Stimulated activated CD8-positive, alpha-beta memory T cell treated with anti-CD3 and anti-CD28 coated beads, Interleukin-7, amount 100 ng/mL, for 1 hour (primary cell): ENCODE measurements at places on chromosomes 4 and X.

GRCh38 chrX:2642146-2642545 lies 48.9 kb upstream of the CD99 start:
- no peak for DNase-seq

DNA sequence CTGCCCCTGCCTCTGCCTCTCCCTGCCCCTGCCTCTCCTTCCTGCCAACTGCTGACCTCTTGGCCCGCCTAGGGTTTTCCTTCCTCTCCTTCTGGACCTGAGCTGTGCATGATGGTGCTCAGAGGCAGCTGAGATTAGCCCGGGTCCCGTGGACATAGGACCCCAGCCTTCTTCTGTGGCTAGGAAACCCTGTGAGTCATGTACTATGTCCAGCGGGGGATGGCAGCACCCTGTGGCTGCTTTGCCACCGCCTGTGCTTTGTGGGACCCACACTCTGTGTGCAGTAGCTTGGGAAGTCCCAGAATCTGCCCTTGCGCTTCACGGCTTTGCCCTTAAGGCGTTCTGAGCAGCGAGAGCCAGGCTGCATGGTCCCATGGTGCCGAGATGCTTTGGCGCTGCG lies 105.5 kb upstream of the PSAPL1 start:
- no peak for DNase-seq

DNA sequence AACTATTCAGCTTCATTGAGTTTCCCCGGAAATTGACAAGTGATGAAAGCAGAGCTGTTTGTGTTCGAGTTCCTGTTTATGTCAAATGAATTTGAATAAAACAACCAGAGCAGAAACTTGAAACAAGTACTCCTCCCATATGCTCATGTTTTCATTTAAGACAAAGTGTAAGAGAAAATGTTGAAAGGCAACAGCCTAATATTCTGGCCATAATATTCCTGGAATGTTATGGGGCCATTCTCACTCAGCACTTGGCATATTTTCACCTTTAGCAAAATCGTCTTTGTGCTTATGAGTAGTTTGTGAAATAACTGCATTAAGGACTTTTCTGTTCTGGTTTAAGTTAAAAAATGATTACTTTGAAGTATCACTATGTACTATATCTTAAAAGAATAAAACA lies 276.0 kb upstream of the FAT1 start:
- no peak for DNase-seq

- no peak for DNase-seq
Measured at GRCh38 chr4:18749391-18749790, 727.8 kb upstream of the LCORL start.

- DNase-seq: no peak
Measured at GRCh38 chrX:13463608-13464007, 105.8 kb upstream of the EGFL6 start.

- DNase-seq: no peak
Measured at GRCh38 chrX:38824176-38824575, 22.9 kb downstream of the MID1IP1 start.

- DNase-seq: no peak
Measured at GRCh38 chrX:41655631-41656030, 33.1 kb upstream of the GPR34 start.

GRCh38 chr4:16757080-16757521 lies 141.3 kb downstream of the LDB2 start:
- no peak for DNase-seq

GRCh38 chr4:121485190-121485804 lies 104.5 kb upstream of the QRFPR start:
- DNase-seq: no peak

GRCh38 chrX:33324099-33324498 lies 112.8 kb upstream of the DMD start:
- DNase-seq: no peak

- DNase-seq: no peak
Measured at GRCh38 chr4:107183155-107183774, 147.2 kb upstream of the DKK2 start.

GRCh38 chr4:134027931-134028330 lies 173.7 kb downstream of the PABPC4L start:
- DNase-seq: no peak

- no peak for DNase-seq
Measured at GRCh38 chr4:128320656-128321055, 33.0 kb upstream of the PGRMC2 start.
